ENCODE measurements at places on chromosomes 13 and 19.

DNA sequence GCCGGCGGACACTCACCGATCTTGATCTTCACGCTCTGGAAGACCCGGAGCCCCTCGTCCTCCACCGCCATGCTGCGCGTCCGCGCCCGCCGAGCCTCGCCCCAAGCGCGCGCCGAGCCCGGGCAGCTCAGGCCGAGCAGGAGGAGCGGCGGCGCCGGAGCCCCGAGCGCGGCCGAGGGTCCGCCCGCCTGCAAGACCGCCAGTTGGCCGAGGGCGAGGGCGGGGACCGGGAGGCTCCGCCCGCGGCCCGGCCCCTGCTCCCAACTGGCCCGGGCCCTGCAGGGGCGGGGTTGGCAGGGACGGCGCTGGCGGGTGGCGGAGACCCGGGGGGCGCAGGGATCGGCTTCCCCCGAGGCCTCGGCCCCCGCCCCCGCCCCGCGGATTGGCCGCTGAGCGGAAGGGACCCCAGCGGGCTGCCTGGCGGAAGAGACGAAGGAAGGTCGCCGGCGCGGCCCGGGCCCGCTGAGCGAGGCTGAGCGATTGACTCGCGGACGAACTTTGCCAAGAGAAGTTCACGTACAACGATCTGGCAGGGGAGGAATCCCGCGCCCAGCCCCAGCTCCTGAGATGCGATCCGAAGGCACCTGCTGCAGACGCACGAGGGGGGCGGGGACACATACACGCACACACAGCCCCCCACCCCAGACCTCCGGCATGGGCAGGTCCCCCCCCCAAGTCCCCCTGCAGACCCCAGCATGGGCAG lies at the start of gene RASA3:
Gene RASA3, minus strand, starts transcription at position 205 of the 703 bp plus-strand sequence. Its CDS starts 134 bp downstream, at position 71.
- peak; percentile 74 for DNase-seq

GRCh38 chr13:91747186-91747585 lies 348.8 kb downstream of the GPC5 start:
- no peak for DNase-seq

DNA sequence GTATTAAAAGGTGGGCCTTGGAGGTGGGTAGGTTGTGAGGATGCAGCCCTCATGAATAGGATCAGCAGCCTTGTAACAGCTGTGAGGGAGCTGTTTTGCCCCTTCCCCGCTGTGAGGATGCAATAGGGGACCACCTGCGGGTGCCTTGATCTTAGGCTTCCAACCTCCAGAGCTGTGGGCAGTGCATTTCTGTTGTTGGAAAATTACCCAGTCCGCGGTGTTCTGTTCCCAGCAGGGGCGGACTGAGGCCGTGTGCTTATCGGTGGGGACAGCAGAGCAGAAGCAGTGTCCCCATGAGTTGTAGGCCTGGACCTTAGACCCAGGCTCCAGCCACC lies 54.8 kb upstream of the TEX29 start:
- no peak for DNase-seq

- DNase-seq, result no peak
Measured at GRCh38 chr13:26660766-26661165, 99.8 kb downstream of the GPR12 start.

DNA sequence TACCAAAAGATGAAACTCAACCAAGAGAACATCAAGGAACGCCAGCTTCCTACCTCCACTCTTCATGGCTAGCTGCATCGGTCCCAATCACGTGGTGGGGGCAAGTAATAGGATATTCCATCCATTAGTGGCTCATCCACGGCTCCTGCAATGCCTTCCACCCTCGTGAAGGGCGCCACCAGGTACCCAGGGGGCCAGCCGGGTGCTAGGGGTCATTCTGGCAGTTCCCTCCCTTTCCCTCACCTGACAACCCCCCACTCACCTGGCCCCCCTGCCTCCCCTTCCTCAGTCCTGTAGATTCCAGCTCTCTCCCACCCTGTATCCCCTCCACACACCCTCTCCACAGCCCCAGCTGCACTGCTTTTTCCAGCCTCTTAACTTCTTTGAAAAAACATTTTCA lies 161.9 kb downstream of the URI1 start:
- DNase-seq, result no peak

DNA sequence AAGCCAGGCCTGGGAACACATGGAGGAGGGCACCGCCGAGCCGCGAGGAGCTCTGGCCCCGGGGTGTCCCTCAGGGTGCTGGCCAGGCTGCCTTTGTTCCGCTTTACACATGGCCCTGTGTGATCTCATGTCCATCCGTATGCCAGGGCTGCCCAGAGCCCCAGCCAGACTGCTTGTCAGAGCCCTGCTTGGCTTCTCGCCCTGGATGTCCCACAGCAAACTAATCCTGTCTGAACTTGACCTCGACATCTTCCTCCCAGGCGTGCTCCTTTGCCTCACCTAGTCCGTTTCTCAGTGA lies 14.3 kb downstream of the BCKDHA start:
- no peak for DNase-seq

GRCh38 chr19:27744926-27745768 lies 1467.8 kb downstream of the UQCRFS1 start:
- DNase-seq, result no peak

GRCh38 chr19:15296841-15297415 lies 35.4 kb downstream of the BRD4 start:
- DNase-seq, result no peak

DNA sequence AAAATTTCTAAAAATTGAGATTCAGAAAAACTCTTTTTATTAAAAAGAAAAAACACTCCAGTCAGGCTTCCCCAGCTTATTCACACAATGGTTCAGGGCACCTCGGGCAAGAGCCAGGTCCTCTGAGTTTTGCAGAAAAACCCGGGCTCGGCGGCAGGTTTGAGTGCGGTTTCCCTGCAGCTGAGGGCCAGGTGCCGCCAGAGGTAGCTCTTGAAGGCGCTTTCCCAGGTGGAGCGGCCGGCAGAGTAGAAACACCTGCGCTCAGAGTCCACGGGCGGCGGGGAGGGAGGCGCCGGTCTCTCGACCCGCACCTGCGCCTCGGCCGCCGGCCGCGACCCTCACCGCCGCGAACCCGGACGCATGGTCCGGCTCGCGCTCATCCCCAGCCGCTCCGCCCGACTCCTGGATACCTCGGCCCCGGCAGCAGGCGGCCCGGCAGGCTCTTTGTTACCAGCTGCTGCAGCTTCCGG lies 444 bp downstream of the PROSER1 start:
- peak; percentile 60 for DNase-seq

DNA sequence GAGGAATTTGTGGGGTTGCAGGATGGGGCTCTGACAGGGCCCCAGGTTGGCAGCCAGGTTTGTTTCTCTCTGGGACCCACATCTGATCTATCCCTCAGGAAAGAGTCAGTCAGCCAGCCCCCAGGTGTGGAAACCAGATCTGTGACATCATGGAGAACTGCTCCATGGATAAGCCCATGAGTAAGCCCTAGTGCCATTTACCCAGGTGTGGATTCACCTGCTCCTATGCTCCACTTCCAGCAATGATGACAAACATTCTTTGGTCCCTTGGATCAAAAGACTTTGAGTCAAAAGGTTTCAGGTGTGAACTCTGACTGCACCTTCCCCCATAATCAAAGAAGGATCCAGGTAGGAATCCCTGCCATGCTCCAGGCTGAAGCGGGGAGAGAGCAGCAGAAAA lies 26.9 kb upstream of the IGFL4 start:
- DNase-seq, result no peak

DNA sequence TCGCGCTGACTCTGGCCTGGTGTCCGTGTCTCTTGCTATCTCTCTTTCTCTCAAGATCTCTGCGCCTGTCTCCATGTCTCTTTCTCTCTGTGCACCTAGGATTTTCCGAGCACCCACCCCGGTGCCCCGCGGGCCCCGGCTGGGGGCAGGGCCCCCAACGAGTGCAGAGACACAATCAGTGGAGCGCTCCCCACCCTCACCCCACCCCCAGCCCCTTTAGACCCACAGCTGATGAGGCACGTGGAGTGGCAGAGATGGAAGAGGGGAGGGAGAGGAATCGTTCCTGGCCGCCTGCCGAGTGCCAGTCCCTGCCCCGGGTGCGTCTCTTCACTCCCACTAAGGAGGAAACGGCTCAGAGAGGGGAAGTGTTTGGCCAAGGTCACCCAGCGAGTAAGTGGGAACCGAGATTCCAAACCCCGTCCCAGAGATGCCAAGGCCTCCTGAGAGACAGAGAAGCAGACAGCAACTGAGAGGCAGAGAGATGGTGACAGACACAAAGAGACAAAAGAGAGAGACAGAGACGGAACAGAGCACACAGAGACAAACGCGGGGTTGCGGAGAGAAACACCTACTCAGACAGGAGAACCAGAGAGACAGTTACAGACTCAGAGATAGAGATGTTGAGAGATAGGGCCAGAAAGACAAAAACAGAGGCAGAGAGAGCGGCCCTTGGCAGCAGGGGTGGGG lies 626 bp upstream of the BCL3 start:
- peak; percentile 80 for DNase-seq

DNA sequence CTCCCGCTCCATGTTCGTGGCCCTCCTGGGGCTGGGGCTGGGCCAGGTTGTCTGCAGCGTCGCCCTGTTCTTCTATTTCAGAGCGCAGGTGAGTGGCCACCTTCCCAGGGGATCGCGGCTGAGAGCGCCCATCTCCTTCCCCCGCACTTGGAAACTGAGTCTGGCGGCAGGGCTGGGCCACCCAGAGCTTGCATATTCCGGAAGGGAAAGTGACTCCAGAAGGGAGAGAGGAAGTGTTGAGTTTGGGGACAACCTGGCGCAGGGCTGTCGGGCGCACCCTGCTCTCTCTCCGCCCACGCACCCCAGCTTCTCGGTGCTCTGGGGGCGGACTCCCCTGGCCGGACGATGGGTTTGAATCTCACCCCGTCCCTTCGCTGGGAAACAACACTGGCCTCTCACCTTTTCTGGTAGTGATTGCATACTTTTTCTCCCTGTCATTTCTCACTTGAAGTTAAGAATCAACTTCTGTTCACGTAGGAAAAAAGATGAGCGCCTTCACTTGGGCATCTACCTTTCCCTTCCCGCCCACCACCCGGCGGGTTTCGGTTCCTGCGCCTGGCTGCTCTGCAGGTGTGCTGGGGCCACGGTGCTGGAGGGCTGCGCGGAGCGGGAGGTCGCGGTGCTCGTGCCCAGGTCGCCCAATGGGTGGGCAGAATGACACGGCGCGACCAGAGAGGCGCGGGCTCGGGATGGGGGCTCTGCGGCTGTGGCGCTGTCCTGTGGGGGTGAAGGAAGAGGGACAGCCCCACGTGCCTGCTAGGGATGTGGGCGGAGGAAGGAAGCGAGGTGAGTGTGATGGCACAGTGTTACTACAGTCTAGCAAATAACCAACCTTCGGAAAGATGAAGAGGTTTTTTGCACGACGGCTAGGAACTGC lies 721 bp downstream of the TNFSF11 start:
- DNase-seq, result no peak

DNA sequence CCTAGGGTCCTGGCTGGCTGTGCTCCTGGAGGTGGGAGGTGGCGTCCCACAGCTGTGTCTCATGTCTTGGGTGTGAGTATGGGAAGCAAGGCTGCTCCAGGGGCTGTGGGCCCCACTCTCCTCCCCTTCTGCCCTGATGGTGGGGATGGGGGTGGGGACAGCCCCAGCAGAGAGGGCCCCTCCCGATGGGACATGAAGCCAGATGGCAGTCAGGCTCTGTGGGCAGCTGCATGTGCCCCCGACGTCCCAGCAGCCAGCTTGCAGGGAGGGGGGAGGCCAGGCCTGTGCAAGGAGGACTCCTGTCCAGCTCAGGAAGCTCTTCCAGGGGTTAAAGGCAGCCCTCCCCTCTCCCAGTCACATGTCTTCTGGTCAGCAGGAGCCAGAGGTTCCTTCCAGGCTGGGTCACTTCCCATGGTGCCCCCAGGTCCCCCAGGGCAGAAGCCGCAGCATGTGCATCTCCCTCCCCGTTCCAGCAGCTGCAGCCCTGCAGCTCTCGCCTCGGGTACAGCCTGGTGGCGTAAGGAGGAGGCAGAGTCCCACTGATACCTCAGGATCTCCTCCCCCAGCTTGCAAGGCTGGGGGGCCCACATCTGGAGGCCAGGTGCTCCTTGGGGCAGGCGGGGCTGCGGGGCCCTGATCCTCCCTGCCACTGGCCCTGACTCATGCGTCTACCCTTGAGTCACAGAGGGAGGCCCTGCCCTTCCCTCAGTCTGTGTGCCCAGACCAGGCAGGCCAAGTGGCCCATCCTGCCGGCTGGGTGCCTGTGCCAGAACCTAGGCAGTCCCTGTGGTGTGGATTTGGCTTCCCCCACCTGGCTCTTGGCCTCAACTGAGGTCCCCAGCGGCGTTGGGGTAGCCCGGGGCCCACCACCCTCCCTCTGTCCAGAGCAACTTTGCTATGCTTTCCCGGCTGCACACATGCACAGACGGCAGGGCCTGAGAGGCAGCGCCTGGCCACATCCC lies 13.0 kb downstream of the YIPF2 start:
- DNase-seq, result no peak

GRCh38 chr19:35816262-35816661 lies 3.6 kb upstream of the PRODH2 start:
- no peak for DNase-seq

All from NAMALWA (cell line).